ENCODE measurements at places on chromosomes 16 and 17. TPM values are rescaled to one million over a fixed set of nuclear protein-coding genes. Genes with fewer than 3 reads are reported as not detected.
A peak's percentile ranks its signal among the peaks of the same experiment; 100 is the strongest.

Gene TMEM220
- polyA plus RNA-seq, result 4.1 TPM

Gene SRCAP
- 2.6 TPM for polyA plus RNA-seq

Gene TLK2
- polyA plus RNA-seq, result 9.2 TPM

Gene CCL2
- 51.3 TPM for polyA plus RNA-seq

Gene CREBBP
- polyA plus RNA-seq, result 21.8 TPM

Gene CA7
- polyA plus RNA-seq, result not detected

- DNase-seq, result no peak
Observed at GRCh38 chr16:7132465-7132864, 200.2 kb upstream of the RBFOX1 start.

DNA sequence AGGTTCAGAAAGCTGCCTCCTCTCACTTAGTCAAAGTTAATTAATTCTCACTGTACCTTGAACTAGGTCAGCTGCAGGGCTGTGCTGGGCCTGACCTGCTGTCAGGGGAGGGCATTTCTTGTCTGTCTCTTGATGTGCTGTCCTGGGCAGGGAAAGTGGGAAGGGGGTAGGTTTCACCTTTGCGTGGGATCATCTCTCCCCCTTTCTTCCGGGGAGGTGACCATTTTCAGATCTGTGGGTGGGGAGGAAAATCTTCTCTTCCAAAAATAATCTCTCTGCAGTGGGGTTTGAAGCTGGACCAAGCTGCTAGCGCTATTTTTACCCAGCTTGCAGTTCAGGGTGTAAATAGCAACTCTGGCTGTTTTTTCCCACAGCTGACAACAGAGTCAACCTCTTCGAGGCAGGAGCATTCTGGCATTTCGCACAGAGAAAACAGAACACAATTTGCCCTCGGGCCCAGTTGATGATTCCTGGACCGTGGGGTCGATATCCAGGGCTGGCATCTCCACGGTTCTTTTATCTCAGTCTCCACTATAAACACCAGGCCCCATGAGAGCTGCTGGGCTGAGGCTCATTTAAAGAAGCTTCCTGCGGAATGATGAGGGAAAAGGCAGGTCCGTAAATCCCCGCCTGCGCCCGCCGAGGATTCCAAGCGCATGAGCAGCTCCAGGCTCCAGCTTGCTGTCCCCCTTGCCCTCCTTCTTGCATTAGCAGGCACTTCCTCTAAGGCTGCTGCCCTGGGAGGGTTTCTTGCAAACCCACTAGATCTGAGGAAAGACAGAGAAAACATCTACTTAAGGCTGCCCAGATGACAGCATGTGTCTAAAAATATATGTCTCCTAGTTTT lies 93.9 kb downstream of the YPEL2 start:
- peak; percentile 76 for DNase-seq

DNA sequence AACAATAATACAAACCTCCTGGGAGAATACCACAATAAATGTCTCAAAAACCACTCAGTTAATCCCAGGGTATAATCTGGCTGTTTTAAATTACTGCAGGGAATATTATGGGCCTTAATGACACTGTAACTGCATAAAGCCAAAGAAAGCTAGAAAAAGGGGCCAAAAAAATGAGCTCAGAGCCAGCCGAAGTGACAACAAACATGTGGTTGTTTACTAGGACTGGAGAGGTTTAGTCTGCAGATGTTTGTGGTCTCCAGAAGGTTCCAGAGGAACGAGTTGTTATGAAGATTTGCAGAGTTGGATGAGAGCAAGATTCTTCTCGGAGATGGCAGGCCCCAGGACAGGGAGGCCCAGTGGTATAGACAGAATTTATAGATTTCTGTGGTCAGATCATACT lies 97.1 kb upstream of the AKTIP start:
- no peak for DNase-seq

DNA sequence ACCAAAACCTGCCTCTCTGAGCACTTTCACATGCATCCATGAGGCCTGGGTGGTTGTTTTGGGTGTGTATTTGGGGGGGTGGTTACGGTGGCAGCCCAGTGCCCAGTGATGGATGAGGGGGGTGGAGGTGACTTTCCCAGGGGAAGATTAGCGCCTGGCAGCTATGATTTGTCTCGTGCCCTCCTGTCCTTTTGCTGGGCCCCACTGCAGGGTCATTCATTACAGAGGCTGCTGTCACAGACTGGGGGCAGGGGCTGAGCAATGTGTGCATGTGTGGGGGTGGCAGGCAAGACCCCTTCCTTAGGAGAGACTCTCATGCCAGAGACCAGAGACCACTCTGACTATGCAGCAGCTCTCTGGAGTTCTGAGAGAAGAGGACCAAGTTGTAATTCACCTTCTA lies 93.7 kb downstream of the MRM1 start:
- no peak for DNase-seq

DNA sequence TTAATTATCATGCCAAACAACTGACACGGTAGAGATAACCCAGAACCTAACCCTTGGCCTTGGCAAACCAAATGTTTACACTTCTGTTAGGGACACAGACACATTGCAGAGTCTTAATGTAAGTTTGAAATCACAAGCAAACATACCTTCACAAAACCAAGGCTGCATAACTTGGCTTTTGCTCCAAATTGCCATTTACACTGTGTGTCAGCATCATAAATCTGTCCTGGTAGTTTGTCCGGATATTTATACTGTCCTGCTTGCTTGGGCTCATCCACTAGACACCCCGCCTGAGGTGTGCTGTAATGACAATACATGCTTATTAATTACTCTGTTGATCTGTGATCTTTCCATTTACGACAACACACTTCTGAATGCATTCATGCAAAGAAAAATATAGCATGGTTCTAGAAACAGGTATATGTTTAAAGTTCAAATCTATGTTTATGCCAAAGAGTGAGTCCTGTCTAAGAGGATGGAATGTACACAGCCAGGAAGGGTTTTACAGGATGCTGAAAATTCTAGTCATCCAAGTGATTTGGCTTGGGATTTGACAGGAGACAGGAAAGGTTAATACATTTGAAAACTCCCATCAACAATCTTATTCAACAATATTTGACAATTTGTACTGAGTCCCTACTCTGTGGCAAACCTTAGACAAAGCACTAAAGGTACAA lies 81.1 kb downstream of the ADAMTS18 start:
- no peak for DNase-seq

- no peak for DNase-seq
Observed at GRCh38 chr16:81324808-81325207, 10.0 kb downstream of the GAN start.

GRCh38 chr17:78338486-78339259 lies 21.2 kb downstream of the SOCS3 start:
- no peak for DNase-seq

- no peak for DNase-seq
Observed at GRCh38 chr17:58913971-58914769, 158.5 kb downstream of the PPM1E start.

Measured in heart right ventricle (tissue), 16 donors.